ENCODE measurements at places on chromosomes 1 and 21. TPM values are rescaled to one million over a fixed set of nuclear protein-coding genes. Genes with fewer than 3 reads are reported as not detected.

ARHGAP30 gene
- total RNA-seq: 6.0 TPM

AADACL4 gene
- not detected for total RNA-seq

FAM89A gene
- 142 TPM for total RNA-seq

CTH gene
- 4.9 TPM for total RNA-seq

GCSAML gene
- 0.75 TPM for total RNA-seq

MAP1LC3C gene
- 36.9 TPM for total RNA-seq

TNFRSF25 gene
- 11.5 TPM for total RNA-seq

CDKN2C gene
- total RNA-seq: 37.1 TPM

ICOSLG gene
- 1.4 TPM for total RNA-seq

CASZ1 gene
- total RNA-seq: 6.8 TPM

PRAMEF11 gene
- not detected for total RNA-seq

UQCRHL gene
- 1.5 TPM for total RNA-seq

TMEM269 gene
- not detected for total RNA-seq

TNNT2 gene
- not detected for total RNA-seq

CD1D gene
- total RNA-seq: 0.38 TPM

SPRR3 gene
- not detected for total RNA-seq

ATP5PF gene
- 103 TPM for total RNA-seq

SHISA4 gene
- 29.7 TPM for total RNA-seq

TFAP2E gene
- not detected for total RNA-seq

PKP1 gene
- 2.0 TPM for total RNA-seq

CNR2 gene
- not detected for total RNA-seq

ARHGEF16 gene
- 3.4 TPM for total RNA-seq

SIM2 gene
- not detected for total RNA-seq

CSMD2 gene
- total RNA-seq: 0.85 TPM

CLCA2 gene
- 1.4 TPM for total RNA-seq

CFAP107 gene
- not detected for total RNA-seq

CRNN gene
- total RNA-seq: not detected

RHOU gene
- 27.0 TPM for total RNA-seq

MTFR1L gene
- total RNA-seq: 55.2 TPM

PERM1 gene
- not detected for total RNA-seq

S100A6 gene
- total RNA-seq: 798 TPM

THEM5 gene
- not detected for total RNA-seq

SLAMF9 gene
- total RNA-seq: 16.5 TPM

AQP10 gene
- total RNA-seq: not detected
